ENCODE measurements at places on chromosomes 5 and 9.

GRCh38 chr5:120684749-120685415 lies 220.8 kb downstream of the PRR16 start:
- no peak for DNase-seq

DNA sequence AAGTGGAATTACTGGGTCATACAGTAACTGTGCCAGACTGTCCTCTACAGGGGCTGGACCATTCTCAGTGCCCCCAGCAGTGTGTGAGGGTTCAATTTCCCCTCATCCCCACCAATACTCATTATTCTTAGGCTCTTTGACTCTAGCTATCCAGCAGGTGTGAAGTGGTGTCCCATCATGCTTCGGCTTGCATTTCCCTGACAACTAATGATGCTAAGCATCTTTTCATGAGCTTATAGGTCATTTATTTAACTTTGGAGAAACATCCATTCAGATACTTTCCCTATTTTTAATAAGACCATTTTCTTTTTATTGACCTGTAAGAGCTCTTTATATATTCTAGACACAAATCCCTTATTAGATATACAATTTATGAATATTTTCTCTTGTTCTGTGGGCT lies 63.6 kb downstream of the ADAMTS2 start:
- DNase-seq: no peak

DNA sequence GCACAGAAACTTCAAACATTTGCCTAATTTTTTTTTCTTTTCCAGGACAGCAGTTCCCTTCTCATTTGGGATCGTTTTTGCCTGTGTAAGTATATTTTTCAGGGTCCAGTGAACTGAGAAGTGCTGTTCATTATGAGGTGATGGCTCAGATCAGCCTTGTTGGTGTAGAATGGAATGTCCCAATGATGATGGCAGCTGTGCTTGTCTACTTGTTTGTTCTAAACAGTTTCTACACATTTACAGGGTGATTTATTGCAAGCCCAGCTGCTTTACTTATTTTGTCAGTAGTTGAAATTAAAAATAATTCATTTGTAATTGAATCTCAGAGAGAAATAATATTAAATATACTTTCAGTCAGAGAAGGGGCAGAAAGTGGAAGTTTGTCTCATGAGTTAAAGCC lies 337.6 kb upstream of the SEMA6A start:
- DNase-seq: no peak

GRCh38 chr5:78799266-78800017 lies 150.9 kb upstream of the LHFPL2 start:
- no peak for DNase-seq

DNA sequence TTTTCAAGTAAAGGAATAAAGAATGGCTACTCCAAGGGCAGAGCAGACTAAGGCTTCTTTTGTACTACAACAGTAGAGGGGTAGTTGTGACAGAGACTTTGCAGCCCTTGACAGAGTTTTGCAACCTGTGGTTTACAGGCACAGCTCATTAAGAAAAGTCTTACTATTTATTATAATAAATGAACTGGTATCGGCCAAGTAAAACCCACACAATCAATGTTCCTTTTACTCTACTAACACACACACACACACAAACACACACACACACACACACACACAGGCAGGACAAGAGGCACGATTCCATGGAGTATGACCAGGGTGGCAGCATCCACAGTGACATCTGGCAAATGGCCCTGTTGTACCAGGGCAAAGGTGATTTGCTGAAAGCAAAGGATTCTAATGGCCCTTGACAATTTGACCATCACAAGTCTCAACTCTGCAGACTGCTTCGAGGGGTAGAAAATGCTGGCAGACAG lies 59.1 kb upstream of the GOLPH3 start:
- no peak for DNase-seq

DNA sequence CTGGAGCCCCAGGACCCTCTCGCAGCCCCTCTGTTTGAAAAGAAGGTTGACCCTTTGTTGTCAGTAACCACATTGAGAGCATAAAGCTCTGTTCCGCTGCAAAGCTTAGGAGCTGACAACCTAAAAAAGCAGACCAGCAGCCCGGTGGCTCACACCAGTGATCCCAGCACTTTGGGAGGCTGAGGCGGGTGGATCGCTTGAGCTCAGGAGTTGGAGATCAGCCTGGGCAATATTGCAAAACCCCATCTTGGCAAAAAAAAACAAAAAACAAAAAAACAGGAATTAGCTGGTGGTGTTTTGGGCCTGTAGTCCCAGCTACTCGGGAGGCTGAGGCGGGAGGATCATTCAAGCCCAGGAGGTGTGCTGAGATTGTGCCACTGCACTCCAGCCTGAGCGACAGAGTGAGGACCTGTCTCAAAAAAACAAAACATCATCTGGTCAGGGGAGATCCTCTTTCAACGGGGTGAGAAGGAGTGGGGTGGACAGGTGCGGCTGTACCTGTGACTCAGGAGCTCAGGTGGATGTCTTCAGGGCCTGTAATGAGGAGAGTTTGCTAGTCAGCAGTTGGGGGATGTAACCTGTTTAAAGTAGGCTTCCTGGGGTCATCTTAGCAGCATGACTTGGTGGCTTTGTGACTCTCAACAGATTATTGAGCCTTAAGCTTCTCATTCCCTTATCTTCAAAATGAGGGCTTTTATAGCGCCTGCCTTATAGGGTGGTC lies 694 bp upstream of the REEP2 start:
- no peak for DNase-seq

GRCh38 chr5:31965227-31965626 lies 208.9 kb downstream of the GOLPH3 start:
- no peak for DNase-seq

GRCh38 chr9:72923077-72923476 lies 29.8 kb downstream of the ALDH1A1 start:
- DNase-seq: no peak

- DNase-seq: no peak
Measured at GRCh38 chr9:124001866-124002525, 9.6 kb upstream of the LHX2 start.

DNA sequence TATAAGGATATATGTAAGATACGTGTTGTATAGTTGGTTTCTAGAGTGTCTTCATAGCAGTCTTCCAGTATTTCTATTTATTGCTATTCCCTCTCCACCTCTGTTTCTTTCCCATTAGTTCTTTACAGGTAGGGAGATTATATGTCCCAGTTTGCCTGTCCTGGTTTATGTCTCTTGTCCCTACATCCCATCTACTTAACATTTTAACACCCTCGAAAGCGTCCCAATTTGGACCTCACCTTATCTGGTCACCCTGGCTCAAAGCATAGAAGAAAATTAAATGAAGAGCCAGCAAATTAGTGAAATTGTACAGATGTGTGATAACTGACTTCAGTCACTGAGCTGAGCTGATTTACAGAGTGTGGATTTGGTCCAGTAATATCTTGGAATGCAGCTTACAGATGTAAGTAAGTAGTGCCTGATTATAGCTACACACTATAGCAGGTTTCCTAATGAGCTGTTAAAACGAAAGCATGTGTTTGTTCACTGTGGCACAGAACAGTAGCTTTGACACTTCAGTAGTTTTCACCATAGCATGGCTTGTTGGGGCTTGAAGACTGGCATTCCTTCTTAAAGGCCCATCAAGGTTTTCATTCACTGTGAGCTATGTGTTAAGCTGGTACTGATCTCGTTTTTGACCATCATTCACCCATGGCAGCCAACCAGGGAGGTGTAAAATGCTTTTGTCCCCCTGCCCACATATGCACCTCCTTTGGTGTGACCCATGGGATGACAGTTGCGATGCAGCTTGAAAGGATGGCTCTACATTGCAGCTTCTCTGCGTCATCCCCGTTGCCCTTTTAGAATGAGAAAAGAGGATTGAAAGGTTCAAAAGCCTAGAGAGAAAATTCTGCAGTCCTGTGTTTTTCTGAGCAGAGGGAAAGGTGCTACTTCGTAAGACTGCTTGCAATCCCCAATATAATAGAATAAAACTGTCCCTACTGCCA lies 192.1 kb upstream of the DMRT1 start:
- DNase-seq: no peak

DNA sequence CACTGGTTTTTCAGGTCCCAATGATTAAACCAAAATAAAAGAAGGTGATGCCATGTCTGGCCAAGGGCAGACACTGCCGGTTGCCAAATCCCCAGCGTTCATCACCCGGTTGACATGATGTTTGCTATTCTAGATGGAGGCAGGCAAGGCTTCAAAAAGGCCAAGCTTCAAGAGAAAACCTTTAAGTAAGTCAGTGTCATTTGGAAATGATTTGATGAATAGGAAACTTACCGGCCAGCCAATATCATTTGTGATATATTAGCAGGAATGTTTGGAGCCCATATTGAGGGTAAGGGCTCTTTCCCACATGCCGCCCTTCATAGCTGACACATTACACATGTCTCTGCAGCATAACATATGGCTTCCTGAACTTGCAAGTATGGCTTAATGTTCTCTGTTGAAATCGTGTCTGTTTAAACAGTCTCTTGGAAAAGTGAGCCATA lies 89.5 kb upstream of the TTC23L start:
- DNase-seq: no peak

DNA sequence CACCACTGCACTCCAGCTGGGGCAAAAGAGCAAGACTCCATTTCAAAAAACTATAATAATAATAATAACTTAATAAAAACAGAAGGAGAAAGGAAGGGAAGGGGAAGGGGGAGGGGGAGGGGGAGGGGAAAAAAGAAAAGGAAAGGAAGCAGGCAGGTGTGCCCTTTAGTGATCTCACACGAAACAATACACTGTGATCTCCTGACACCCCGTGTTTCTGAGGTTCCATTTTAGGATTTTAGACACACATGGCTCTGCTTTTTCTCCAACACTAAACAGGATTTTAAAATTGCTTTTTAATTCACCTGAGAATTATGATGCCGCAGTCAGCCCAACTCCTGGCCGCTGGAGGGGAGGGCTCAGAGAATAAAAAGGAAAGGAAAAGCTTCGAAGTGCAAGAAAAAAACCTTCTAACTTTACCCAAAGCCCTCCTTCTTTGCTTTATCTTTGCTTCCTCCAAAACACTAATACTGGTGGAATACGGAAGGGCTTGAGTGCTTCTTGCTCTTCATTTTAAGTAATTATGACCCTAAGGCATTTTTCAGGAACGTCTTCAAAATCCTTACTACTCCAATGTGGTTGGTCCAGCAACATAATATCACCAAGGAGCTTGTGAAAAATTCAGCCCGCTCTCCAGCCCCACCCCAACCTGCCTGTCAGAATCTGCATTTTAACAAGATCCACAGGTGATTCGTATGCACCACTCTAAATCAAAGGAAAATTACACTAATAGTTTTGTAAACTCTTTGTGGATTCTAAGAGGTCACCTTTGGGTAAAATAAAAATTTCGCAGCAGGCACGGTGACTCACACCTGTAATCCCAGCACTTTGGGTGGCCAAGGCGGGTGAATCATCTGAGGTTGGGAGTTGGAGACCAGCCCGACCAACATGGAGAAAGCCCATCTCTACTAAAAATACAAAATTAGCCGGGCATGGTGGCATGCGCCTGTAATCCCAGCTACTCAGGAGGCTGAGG lies 66.0 kb downstream of the MYO10 start:
- DNase-seq: no peak

GRCh38 chr5:127615916-127616315 lies 33.0 kb upstream of the CTXN3 start:
- no peak for DNase-seq

- no peak for DNase-seq
Measured at GRCh38 chr5:154298065-154298464, 107.5 kb downstream of the GALNT10 start.

- DNase-seq: no peak
Measured at GRCh38 chr5:102629827-102630605, 125.1 kb upstream of the PAM start.

GRCh38 chr5:120466341-120467006 lies 2.4 kb downstream of the PRR16 start:
- no peak for DNase-seq

GRCh38 chr9:115674091-115674490 lies 479.5 kb upstream of the PAPPA start:
- DNase-seq: no peak

GRCh38 chr5:157657516-157657915 lies 5.3 kb upstream of the SOX30 start:
- DNase-seq: no peak

GRCh38 chr9:114083666-114084065 lies 5.6 kb upstream of the AMBP start:
- DNase-seq: no peak

- no peak for DNase-seq
Measured at GRCh38 chr9:96044401-96044800, 168.9 kb downstream of the ERCC6L2 start.

GRCh38 chr5:158570502-158570901 lies 529.2 kb downstream of the EBF1 start:
- no peak for DNase-seq

DNA sequence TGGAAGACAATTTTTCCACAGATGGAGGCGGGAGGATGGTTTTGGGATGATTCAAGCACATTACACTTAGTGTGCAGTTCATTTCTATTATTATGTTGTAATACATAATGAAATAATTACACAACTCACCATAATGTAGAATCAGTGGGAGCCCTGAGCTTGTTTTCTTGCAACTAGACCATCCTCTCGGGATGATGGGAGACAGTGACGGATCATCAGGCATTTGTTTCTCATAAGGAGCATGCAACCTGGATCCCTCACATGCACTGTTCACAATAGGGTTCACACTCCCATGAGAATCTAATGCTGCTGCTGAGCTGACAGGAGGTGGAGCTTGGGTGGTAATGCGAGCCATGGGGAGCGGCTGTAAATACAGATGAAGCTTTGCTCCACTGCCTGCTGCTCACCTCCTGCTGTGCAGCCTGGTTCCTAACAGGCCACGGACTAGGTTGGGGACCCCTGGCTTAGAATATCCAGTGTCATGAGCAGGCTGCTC lies 1.6 kb downstream of the STKLD1 start:
- no peak for DNase-seq

DNA sequence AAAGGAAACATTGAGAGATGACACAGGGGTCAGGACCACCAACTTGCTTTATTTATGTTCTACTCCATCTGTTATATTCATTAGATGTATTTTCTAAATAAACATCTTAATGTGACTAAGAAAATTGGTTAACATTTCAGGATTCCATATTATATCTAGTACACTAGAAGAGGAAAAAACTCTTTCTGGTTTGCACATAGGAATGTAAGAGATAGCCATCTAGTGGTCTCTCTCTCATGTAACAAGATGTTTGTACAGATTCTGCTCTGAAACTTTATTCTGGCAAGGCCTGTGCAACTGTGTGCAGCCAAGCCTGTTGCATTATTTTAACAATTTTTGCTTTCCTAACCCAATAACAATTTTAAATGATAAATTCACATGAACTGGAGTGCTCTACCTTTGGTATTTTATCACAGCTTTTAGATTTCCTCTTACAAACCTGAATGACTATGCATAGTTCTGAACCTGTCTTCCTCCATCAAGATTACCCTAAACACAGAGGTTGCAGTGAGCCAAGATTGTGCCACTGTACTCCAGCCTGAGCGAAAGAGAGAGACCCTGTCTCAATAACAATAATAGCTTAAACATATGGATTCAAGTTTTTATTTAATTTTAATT lies 148.2 kb downstream of the GIN1 start:
- DNase-seq: no peak

DNA sequence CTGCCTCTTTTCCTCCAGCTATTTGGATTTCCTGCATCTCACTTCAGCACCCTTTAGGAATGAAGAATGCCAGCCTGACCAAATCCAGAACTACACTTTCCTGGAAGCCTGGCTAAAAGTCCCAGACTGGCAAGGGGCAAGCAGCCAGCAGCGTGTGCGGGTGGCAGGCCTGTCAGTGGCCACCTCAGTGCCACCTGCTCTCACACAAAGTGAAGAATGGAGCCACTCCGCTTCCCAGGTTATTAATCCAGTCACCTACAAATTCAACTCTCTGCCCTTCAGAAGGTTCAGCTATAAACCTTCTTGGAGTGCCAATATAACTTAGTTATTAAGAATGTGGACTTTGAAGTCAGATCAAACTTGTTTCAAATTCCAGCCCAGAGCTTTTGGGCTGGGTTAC lies 6.7 kb upstream of the ALDOB start:
- DNase-seq: no peak

Measured in stimulated activated CD4-positive, alpha-beta T cell treated with anti-CD3 and anti-CD28 coated beads, Interleukin-15, amount 100 ng/mL, for 1 hour (primary cell).